ENCODE measurements at places on chromosomes 13 and 19. TPM values are rescaled to one million over a fixed set of nuclear protein-coding genes. Genes with fewer than 3 reads are reported as not detected.

Gene SIGLEC14
- 101 TPM for polyA plus RNA-seq

DNA sequence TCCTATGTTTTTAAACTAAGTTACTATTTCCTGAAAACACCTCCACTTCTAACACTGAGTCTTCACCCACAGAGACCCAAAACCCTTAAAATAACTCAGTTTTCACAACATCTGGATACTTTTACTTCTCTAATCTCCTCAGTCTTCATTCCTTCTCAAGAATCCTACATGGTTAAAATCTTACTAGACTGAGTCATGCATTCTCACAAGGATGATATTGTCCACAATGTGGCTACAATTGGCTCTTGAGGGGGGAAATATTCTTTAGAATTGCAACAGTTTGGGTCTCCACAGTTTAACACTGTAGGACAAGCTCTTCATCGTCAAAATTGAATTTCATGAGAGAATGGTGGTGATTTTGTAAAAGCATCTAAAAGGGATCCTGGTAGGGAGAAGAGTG is 397.1 kb downstream of the SLITRK5 start:
- no peak for DNase-seq

- DNase-seq, result no peak
Observed at GRCh38 chr13:40376296-40376849, 290.1 kb downstream of the FOXO1 start.

Gene CYP4F3
- 0.20 TPM for polyA plus RNA-seq

DNA sequence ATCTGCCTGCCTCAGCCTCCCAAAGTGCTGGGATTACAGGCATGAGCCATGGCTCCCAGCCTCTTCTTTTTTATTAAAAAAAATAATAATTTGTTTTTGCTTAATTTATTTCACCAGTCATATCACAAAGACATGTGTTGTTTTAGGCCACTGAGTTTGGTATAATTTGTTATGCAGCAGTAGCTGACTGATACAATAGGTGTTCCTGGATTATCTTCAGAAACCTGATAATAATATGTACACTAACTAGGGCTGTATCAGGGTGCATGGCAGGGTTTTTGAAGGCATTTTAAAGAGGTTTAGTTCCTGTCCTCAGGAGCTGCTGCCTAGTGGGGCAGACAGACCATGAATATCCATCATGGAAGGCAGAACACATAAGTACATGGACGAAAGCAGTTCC is 9.5 kb upstream of the CSNK1G2 start:
- no peak for DNase-seq

DNA sequence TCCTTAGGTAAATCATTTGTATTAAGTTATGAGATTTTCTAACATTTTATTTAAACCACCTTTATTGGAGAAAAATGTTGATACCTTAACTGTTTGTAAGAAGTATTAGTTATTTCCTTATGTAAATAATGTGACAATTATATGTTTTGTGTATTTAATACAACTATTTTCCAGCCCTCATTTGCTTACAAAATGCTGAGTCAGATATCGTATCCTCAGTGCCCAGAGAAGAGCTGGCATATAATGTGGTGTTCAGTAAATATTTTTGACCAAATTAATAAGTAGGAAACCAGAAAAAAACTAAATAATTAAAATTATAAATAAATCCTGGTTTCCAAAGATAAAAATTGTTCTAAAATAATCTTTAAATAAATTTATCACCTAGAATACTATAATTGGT is 140.2 kb upstream of the PCDH17 start:
- DNase-seq, result no peak

Gene DLL3
- 0.07 TPM for polyA plus RNA-seq

Gene SPPL2B
- polyA plus RNA-seq, result 54.8 TPM

Gene CD37
- polyA plus RNA-seq, result 154 TPM

DNA sequence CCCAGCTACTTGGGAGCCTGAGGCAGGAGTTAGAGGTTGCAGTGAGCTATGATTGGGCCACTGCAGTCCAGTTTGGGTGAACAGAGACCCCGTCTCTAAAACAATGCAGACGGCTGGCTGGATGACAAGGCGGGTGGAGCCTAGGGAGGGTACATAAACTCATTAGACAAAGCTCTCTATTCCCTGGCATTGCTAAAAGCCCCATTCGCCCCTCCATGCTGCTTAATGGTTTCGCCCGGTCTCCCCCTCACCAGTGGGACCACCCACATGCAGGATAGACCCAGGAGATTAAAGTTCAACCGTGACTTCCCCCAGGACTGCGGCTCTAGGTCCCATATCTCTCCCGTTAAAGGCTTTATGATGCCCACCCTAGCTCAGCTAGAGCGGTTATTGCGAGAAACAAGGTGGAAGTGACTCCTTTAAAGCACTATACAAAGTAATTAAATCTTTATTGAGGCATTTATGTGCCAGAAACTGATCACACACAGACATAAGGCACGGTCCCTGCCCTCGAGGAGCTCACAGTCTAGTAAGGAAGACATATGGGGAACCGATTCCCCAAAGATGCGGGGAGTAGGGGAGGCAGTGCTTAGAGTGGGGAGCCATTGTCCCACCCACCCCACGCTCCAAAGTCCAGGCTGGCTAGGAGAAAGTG is 4.9 kb downstream of the LYPD3 start:
- DNase-seq, result no peak

DNA sequence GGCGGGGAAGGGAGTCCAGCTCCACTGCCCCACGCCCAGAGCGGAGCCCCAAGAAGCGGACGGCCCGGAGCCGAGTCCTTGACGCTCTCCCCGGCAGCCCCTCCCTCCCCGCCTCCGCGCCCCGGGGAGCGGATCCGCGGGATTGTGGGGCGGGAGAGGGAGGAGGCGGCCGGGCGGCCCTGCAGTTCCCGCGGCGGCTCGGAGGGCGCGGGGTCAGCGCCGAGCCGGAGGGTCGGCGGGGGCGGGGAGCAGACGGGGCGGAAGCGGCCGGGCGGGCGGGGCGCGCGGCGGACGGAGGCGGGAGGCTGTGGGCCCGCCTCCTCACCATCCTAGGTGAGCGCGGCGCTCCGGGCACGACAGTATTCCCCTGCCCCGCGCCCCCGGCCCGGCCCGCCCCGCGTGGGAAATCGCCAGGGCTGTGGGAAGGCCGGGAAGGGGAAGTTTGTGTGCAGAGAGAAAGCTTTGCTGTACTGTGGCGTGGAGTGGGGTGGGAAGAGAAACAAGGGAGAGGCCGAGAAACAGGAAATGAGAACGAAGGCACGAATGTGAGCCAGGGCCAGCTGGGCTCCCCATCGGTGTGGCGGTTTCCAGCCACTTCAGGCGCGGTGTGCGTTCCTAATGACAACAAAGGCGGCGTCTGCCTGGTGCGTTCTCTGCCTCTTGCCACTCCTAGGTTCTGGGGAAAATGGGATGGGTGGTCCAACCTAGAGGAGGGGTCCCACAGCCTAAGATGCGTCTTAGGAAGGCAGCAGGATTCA is 1.3 kb upstream of the KLF12 start:
- DNase-seq, result peak; percentile 86

- DNase-seq, result peak; percentile 79
Observed at GRCh38 chr19:16041299-16041990, 34.9 kb upstream of the TPM4 start.

GRCh38 chr19:21484631-21485030 is 20.8 kb upstream of the ZNF429 start:
- DNase-seq, result no peak

Gene PARP4
- 18.4 TPM for polyA plus RNA-seq

DNA sequence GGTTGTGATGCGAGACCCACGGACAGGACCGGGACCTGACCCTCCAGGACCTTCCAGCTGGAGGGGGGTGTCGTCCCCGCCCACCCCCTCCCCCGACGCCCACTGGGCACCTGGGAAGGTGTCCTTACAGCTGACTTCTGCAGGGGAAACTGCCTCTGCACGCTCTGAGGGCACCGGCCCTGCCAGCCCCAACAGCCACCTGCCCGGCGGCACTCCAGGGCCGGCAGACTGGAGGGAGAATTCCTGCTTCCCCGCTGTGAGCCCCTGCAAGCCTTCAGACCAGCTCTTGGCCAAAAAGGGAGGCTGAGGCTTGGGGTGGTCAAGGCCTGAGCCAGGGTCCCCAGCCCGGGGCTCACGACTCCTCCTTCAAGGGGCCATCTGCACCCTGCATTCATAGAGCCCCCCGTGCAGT is 1.2 kb downstream of the CNN2 start:
- DNase-seq, result peak; percentile 47

DNA sequence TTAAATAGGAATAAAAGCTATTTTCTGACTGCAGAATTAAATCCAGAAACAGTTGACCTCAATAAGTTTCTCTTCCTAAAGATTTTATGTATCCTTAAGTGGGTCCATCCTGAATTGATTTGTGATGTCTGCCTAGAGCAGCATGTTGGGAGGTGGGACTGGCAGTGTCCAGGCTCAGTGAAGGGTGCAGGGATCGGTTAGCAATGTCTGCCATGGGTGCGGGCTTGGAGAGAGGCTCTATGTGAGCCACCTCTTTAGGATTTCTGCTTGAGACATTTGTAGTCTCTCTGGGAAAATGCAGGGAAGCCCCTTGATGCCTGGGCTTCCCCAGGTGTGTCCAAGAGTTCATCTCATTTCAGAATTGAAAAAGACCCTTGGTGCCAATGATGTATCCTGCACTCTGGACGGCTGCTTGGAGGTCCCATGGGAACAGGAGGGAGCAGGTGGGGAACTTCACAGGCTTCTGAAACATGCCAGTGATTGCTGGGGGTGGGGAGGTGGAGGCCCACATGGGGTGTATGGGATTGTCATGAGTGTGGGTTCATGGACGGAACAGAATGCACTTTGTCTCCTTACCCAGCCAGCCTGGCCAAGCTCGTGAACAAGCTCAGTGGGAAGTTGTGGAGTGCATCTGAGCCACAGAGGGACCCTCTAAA is 6.2 kb upstream of the COLGALT1 start:
- DNase-seq, result no peak

Gene NLRP11
- polyA plus RNA-seq, result not detected

GRCh38 chr13:87754097-87754496 is 82.9 kb downstream of the SLITRK5 start:
- no peak for DNase-seq

DNA sequence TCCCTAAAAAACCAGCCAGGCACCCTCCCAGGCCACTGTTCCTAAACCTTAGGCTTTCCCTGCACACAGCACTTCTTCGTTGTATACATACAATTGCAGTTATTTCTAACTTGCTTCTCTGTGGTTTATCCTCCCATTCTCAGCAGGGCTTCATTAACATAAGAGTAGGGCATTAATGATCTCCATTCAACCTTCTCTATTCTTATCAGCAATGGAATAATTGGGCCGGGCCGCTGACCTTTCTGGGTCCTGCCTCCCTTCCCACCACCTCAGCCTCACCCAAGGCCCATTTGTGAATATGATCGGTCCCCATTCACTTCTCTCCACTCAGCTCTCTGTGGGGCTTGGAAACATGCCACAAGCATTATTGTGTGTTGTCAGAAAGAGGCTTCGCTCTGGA is 184.2 kb downstream of the SUCLA2 start:
- no peak for DNase-seq

GRCh38 chr13:30915691-30916541 is 9.8 kb downstream of the MEDAG start:
- peak; percentile 24 for DNase-seq

DNA sequence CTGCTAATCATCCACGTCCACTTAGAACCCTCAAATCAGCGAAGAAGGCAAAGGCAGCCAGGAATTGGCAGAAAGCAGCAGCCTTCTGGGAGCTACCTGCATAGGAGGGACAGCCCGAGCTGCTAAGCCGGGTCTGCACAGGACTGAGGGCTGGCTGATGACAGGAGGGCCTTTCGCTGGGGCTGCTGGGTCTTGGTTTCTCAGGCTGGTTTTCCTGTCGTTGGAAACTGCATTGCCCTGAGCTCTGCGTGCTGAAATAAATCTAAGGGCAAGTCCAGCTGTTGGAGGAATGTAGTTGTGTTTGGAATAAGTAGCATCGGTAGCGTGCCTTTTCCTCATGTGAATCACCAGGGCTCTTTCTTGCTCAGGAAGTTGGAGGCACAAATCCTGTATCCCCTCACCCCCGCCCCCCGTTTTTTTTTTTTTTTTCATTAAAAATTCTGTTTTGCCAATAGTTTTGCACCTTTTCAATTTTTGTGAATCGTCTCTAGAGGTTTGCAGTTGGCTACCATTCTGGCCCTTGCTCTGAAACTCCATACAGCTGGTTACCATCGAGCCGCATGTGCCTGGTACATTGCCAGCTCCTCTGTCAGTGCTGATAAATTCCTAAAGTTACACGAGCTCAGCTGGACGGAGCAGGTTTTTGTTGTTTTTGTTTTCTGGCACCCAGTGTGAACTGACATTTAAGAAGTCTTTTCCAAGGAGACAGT is 193.9 kb upstream of the RNF113B start:
- DNase-seq, result peak; percentile 94

DNA sequence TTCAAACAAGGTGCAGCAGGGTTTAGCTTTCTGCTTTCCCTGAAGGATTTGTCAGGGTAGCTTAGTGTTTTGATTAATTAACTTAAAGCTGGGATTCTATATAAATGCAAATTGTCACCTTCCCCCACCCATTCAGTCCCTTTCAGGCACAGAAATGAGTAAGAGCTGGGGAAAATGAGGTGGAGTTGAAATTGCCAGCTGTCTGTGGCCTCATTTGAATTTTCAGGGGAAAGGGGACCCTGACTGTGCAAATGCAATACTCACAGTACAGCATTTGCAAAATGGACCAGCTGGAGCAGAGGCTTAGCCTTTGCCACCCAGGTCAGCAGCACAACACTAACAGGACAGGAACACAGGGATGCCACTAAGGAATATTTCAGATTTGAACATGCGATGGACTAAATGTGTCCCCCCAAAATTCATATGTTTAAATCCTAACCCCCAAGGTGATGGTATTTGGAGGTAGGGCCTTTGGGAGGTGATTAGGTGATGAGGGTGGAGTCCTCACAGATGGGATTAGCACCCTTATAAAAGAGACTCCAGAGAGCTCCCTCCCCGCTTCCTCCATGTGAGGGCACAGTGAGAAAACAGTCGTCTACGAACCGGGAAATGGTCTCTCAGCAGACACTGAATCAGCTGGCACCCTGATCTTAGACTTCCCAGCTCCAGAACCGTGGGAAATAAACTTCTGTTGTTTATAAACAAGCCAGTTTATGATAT is 59.5 kb upstream of the CYSLTR2 start:
- no peak for DNase-seq

Gene EDDM13
- polyA plus RNA-seq, result 1.3 TPM

Gene MEX3D
- 8.6 TPM for polyA plus RNA-seq

DNA sequence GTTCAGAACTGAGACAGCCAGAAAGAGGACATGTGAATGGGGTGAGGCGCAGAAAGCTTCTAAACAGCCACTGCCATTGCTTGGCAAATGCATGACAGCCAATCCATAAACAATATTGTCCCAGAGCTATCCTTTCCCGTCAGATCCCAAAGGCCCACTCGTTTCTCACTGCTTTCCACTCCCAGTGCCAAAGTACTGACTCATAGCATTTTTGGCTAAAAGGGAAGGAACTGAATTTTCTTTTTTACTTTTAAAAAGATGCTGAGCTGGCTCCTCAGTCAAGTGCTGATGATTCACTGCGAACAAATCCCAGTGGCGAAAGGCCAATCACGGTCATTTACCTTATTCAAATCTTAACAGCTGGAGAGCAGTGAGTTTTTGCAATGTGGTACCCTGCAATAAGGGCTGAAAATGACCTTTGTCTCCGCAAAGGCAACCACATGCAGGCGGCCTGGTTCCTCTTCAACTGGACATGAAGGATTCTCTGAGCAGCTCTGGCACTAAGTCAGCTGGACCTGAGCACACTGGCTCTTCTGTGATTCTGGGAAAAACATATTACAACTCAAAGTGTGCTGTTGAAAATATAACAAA is 151.7 kb downstream of the DCLK1 start:
- peak; percentile 36 for DNase-seq

Measured in lung (tissue), 17 donors.